ENCODE measurements at places on chromosomes 16 and 17. TPM values are rescaled to one million over a fixed set of nuclear protein-coding genes. Genes with fewer than 3 reads are reported as not detected.

The SLFN12L gene
- total RNA-seq, result not detected

The COL1A1 gene
- total RNA-seq, result 1.1 TPM

The KRTAP3-2 gene
- not detected for total RNA-seq

The ZSCAN10 gene
- 16.2 TPM for total RNA-seq

The EVPLL gene
- not detected for total RNA-seq

The CCL4 gene
- not detected for total RNA-seq

The SNX20 gene
- total RNA-seq, result not detected

The CHST4 gene
- total RNA-seq, result not detected

The CA7 gene
- not detected for total RNA-seq

The ALDH3A1 gene
- 1.4 TPM for total RNA-seq

The MILR1 gene
- not detected for total RNA-seq

DNA sequence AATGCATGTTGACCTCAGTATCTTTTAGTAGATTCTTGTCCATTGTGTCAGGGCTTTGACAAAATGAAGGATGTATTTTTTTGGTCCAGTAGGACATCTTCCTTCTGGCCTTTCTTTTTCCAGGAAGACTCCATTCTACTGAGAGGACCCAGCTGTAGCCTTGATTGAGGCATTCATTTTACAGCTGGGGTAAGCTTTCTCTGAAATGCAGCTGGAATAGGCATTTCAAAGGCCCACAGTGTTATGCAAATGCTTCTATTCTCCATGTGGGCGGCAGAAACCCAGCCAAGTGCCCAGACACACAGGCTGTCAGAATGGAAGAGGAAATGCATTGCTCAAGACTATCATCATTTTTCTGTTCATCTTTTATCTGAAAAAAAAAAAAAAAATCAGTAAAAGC, 629.0 kb upstream of the CDH8 start:
- peak; percentile 85 for DNase-seq

GRCh38 chr17:16442594-16443510, 27.5 kb downstream of the TRPV2 start:
- no peak for DNase-seq

- DNase-seq, result no peak
Observed at GRCh38 chr16:48157794-48158193, 2.0 kb upstream of the ABCC12 start.

- DNase-seq, result no peak
Observed at GRCh38 chr16:19783363-19784182, 65.5 kb downstream of the IQCK start.

GRCh38 chr17:62658136-62658920, 30.9 kb downstream of the MRC2 start:
- no peak for DNase-seq

DNA sequence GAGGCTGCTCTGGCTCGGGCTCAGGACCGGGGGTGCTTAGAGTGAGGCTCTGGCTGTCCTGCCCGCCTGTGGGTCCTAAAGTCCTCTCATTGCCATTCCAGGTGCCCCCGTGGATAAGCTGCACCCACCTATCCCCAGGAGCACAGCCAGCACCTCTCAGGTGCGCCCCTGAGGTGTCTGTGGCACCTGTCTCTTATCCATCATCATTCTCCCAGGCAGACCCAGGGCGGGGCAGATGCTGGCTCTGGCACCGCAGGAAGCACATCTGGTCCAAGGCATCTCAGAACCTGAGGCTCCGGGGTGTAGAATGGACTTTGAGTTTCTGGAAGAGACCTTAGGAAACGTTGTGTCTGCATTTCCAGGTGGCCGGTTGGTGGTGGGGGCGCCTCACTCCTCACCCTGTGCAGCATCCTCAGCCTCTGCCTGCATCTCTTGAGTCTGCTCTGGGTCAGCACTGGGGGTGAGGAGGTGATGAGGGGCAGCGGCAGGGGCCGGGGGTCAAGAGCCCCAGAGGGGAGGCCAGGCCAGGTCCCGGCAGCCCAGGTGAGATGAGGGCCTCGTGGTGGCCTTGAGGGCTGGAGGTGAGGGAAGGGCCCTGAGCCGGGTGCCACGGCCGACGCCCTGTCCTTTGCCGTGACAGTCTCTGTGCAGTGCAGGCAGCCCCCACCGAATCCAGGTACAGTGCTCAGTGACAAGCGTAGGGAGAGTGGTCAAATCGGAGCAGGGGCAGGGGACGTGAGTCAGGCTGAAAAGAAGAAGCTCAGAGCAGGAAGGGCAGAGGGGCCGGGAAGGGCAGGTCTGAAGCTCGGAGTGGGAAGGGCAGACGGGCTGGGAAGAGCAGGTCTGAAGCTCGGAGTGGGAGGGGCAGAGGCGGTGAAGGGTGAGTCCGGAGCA, 173.5 kb downstream of the NPIPB11 start:
- DNase-seq, result no peak

GRCh38 chr17:9818760-9819159, 3.1 kb downstream of the GSG1L2 start:
- no peak for DNase-seq

- no peak for DNase-seq
Observed at GRCh38 chr16:64182985-64183384, 938.9 kb downstream of the CDH11 start.

DNA sequence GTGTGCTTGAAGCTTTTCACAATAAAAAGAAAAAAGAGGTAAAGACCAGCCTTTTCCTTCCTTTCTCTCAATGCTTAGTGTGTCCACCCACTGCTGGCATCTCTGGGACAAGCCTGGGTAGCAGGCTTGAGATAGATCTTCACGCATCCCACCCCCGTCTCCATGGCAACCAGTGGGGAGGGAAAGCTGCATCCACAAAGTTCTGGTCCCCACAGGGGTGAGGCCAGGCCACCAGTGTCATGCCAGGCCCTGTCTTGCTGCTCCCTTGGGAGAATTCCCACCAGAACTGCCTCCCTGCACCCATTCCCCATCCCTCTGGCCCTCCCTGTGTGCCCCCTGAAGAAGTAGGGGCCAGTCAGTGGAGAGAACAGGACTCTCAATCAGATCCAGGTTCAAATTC, 259.9 kb downstream of the MRTFB start:
- no peak for DNase-seq

- DNase-seq, result no peak
Observed at GRCh38 chr16:66701026-66701425, 4.5 kb upstream of the CMTM4 start.

DNA sequence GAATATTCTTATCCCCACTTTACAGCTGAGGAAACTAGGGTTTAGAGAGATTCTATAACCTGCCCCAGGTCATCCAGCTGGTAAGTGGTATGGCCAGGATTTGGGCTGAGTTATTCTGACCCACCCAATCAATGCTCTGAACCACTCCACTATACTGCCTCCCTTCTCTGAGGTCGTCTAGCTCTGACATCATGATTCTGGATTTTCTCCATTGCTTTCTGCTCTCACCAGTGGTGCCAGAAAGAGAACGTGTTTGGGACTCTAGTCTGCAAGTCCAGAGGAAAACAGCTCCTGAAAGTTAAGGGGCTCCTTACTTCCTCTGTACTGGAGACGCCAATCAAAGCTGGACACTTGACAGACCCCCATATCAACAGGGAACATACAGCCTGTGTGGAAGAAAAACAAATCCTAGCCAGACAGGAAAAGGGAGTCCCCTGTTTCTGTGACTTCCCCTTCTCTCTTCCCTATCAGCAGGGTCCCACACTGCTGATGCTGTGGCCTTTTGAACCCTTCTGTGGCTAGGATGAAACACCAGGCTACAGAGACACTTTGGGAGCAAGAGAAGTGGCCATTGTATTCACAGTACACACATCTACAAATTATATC, 6.0 kb upstream of the EZH1 start:
- no peak for DNase-seq

Measured in neural progenitor cell (in vitro differentiated cells).